ENCODE measurements at places on chromosomes 1 and 21.
A peak's percentile ranks its signal among the peaks of the same experiment; 100 is the strongest.

DNA sequence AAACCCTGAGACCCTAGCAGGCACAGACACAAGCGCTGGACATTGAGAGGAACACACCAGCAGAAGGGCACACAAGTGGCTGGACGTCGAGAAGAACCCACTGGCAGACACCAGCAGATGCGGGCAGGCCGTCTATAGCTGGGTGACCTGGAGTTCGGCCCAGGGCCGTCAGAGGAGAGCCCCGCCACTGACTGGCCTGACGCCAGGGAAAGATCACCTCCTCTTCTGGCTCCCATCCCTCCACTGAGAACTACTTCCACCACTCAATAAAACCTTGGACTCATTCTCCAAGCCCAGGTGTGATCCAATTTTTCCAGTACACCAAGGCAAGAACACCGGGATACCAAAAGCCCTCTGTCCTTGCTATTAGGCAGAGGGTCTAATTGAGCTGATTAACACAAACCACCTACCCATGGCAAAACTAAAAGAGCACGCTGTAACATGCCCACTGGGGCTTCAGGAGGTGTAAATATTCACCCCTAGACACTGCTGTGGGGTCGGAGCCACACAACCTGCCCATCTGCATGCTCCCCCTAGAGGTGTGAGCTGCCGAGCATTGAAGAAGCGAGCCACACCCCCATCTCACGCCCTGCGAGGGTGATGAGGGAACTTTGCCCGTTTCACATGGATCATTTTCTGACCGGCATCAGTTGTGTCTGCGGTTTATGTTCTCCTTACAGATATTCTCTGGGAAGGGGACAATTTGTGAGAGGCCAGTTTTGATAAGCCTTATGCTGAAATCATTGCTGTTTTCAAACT is 104.8 kb downstream of the HLX start:
- DNase-seq = no peak

GRCh38 chr1:15046487-15047165 is 106.9 kb upstream of the TMEM51 start:
- no peak for DNase-seq

DNA sequence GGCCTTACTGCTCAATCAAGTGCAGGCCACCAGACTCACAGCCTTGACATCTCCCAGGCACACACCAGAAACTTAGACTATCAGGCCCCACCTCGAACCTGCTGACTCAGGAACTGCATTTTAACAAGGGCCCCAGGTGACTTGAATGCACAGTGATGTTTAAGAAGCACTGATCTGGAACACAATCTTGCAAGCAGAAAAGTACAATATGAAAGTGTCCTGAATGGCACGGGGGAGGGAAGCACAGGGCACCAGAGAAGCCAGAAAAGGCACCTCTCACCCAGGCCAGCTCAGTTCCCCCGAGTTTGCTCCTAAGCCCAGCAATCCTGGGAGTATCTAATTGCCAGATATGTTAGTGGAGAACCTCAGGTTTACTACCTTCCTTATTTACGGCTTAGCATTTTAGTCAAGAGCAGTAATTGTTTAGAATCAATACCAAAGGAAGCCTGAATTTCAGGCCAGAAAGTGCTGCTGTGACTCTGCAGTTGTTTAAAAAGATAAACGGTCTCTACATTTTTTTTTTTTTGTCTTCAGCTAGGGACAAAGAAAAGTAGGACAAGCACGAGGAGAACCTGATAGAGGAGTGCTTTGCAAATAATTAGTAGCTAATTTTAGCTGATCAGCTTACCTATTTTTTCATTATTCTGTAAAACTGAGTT is 50.9 kb upstream of the CDC42BPA start:
- DNase-seq = no peak

- DNase-seq = no peak
Observed at GRCh38 chr1:182281541-182281940, 110.0 kb downstream of the GLUL start.

DNA sequence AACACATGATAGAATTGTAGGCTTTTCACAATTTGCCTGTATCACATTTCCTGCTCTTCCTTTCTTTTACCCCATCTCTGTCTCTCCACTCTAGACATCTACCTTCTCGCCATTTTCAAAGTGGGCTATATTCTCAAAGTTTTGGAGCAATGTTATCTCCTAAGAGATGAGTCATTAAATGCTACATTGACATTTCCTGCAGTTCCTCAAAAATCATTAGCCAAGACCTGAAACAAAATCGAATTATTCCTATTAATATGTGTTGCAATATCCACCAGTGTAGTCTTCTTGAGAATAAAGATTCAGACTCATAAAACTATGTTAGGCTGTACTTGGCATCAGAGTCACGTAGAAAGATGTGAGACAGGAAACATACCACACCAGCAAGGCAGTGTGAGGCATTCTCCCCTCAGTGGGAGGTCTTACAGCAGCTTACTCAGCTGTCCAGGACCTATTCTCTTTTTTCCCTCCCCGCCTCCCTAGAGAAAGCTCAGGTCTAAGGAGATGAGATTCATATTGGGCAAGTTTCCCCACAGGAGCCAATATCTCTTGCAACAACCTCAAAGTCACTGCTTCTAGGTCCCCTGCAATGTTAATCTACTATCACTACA is 38.8 kb downstream of the FRRS1 start:
- DNase-seq = no peak

DNA sequence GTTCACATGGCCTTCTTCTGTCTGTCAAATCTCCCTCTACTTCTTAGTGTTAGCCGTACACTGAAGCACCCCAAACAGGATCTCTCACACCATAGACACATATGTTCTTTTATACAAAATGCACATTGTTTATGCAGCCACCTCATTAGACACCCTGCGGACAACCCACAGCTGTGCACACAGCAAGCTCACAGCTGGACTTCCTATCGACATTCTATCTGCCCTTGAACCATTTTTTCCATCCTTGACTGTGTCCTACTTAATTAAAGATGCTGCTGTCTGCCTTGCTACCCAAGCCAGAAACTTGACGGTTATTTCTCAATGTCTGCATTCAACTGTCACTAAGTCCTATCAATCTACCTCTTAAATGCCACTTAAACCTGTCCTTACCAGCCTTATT is 3.2 kb upstream of the ZBTB21 start:
- DNase-seq = peak; percentile 39

GRCh38 chr21:24870633-24871032 is 736.6 kb downstream of the MRPL39 start:
- DNase-seq = no peak

GRCh38 chr1:35505911-35506798 is 51.0 kb downstream of the KIAA0319L start:
- no peak for DNase-seq

DNA sequence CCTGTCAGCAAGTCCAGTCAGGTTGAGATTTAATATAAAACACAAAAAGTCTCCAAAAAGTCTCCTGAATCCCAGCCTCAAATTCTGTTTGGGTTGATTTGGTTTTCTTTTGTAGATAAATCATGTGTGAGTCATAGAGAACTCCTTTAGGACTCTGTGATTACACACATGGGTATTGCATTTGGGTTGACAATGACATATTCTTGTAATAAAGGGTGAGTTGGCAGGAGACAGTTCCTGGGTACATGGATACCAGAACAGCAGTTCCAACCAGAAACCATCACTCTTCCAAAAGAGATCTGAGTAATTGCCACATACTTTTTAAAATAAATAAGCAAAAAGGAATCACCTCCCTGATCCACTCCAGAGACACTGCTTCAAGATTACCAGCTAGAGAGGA is 8.9 kb downstream of the CR2 start:
- DNase-seq = no peak

GRCh38 chr1:109918671-109919070 is 8.0 kb downstream of the CSF1 start:
- DNase-seq = no peak

DNA sequence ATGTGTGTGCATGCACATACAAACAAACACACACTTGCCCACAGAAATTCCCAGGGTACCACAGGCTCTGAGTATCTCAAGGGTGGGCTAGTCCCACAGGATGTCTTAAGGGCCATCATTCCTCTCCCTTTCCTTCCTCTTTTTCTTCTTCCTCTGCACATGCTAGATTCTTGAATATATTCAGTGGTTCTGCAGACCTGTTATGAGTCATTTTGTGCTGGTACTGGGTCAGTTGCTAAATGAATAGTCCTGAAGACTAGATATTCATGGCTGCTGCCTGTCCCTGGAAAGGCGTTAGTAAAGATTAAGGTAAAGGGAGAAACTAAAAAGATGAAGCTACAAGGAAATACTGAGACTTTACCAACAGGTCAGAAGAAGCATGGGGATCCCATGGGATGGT is 256.7 kb upstream of the KIAA0040 start:
- no peak for DNase-seq

DNA sequence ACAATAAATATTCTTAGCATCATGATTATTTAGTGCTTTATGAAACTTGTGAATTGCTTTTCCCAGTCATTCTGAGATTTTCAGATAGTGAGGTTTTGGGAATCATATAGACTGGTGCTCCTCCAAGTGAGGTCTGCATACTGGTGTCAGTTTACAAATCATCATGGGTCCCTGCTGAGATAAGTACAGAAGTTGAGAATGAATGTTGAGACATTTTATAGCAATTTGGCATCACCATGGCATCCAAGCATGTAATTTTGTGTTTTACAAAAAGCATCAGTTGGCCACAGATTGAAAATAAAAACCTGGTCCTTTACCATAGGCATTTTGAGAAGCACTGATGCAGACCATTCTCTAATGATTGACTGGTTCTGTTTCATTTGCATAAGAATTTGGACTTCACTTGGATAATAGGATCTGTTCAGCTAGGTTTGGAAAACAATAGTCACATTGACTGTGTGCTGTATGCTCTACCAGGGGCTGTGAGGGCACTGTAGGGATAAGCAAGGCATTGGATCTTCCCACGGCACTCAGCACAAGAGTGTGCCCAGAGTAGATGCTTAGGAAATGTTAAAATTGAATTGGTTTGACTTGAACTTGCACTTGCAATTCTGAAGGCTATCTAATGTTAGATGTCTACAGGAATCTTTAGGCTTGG is 79.0 kb upstream of the JUN start:
- DNase-seq = no peak

DNA sequence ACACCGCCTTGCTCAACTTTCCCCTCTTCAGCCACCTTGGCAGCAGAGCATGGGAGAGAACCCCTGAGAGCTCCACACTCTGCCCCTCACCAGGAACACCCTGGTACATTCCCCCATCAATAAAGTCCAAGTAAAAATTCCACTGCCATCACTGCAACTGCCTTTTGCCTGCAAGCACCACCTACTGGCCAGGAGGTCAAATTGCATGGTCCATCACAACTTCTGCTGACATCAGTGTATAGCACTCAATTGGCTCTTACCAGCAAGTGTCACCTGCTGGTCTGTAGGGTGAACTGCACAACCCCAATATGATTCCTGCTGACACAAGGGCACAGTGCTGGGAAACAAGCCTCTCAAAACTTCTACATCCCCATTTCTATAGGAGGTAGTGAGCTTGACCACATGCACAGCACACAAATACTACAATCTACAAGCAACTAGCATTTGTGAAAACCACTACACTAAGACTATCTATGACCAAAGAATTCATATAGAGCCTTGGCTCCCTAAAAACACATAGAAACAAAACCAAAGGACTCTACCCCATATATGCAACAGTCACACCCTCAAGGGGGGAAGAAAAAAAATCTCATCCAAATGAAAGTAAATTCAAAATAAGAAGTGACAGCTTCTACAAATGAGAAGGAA is 69.2 kb downstream of the FASLG start:
- peak; percentile 16 for DNase-seq

GRCh38 chr1:213585959-213586586 is 401.7 kb upstream of the PROX1 start:
- no peak for DNase-seq

GRCh38 chr1:78437396-78437795 is 53.4 kb upstream of the PTGFR start:
- no peak for DNase-seq

DNA sequence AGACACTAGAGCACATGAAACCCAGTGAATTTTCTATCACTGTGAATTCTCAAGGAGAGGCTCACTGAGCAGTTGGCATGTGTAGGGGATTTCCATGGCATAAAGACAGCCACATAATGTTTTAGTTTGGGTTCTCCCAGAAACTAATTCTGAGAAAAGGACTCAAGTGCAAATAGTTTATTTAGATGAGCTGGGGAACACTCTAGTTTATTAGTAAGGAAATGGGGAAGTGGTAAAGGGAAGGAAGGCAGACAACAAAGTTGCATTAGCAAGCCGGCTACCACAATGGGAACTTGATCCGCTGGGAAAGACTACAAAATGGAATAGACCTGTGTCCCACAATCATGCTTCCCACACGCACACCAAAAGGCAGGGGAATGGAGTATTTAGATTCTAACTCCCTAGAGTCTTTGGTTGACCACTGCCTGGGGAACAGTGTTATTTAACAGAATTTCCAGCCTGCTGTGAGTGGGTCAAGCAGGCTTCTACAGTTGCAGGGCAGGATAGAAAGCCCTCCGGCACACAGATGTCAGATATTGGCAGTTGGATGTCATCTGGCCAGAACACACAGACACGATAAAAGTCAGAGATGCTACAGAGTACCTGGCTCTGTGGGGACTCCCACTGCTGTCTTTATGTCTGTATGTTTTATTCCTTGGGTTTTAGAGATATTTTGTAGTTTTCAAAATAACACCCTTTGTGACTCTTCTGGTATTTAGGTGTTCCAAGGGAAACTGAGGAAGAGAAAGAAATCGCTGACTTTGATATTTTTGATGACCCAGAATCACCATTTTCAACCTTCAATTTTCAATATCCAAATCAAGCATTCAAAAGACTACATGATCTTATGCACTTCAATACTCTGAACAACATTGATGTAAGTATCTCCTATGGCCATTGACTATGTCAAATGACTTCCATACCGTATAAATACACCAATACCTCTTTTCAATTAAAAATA is 150.1 kb downstream of the PLA2G4A start:
- DNase-seq = no peak

DNA sequence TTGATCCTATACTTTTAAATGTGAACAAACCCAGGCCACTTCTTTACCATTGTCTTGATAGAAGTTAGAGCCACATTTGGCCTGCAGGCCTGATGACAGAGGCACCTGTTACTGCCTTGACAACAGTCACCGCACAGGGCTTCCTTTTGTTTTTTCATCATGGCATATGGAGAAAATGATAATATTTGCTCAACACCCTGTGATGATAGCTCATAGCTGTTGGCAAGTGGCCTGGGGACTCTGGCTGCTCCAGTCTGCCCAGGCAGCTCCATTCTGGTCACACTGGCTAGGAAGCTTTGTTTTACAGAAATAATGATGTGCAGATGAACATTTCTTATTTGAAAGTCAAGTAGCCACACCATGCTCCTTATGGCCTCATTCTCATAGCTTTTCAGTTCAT is 89.6 kb upstream of the GPR88 start:
- no peak for DNase-seq

DNA sequence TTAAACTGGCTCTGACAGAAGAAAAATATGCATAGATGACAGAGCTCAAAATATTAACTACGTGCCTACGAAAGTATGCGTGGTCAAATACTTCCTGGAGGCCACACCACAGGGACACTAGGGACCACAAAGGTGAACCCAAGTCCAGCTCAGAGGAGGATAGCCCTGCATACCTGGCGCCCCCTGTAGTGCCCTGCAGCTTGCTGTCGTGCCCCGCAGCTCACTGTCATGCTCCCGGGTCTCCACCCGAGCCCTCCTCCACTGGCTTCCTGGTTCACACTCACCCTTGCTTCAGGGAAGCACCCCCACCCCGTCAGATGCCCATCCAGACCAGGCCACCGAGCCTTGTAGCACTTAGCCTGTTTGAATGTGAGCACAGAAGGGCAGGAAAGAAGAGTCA is 16.7 kb upstream of the NADK start:
- no peak for DNase-seq

Data from NCI-H524 treated with DMSO at 0.1 percent for 48 hours (cell line).